ENCODE measurements at places on chromosomes 6 and 20.

- DNase-seq = no peak
These were observed 76.0 kb upstream of the TOX2 start for GRCh38 chr20:43838703-43839060.

GRCh38 chr6:160039441-160039840, 70.6 kb downstream of the IGF2R start:
- DNase-seq = no peak

- DNase-seq = no peak
These were observed 28.9 kb upstream of the ANKEF1 start for GRCh38 chr20:10005885-10006284.

DNA sequence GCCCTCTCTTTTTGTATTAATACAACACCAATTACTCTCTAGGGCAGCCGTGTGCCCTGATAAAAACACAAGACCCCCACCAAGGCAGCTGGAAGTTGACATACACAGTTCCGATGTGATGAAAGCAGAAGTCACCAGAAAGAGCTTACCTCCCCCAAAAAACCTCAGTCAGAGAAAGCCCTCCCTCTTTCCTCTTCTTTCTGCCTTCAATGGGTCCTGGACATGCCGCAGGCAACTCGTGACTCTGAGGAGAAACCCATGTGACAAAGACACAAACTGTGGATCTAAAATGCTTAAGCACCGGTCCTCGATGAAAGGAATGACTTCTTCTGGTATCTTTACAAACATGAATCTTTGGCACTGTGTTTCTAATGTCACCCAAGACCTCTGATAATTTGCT, 117.7 kb upstream of the CCDC28A start:
- no peak for DNase-seq

- no peak for DNase-seq
These were observed at the start of gene SERPINB6 for GRCh38 chr6:2971420-2972218. SERPINB6 (minus strand) TSS chr6:2971567; CDS start chr6:2959332, 12,235 bp downstream.

DNA sequence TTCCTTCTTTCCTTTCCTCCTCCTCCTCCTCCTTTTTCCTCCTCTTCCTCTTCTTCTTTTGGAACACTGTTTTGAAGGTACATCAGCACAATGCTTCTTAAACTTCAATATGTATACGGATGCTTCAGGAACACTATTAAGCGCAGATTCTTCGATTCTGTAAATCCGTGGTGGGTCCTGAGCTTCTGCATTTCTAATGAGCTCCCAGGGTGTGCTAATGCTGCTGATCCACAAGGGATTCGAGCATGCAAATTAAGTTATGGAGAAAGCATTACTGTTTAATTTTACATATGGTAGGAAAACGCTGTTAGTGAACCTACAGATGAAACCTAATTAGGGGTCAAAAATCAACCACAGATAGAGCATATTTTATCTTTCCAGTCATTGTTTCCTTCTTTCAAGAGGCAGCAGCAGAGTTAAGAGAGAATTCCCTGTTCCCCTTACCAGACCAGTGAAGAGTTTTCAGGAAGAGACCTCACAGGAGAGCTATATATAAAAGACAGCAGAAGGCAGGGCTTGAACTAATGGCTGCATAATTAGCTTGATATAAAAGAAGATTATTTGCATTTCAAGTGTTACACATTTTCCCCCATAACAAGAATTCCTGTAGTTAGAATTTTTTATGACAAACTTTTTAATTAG, 47.2 kb downstream of the KIF13A start:
- no peak for DNase-seq

- DNase-seq = no peak
These were observed 11.7 kb upstream of the SULF2 start for GRCh38 chr20:47796971-47797370.

- DNase-seq = no peak
These were observed 61.9 kb upstream of the OPRM1 start for GRCh38 chr6:153976921-153977693.

- peak; percentile 61 for DNase-seq
These were observed 112.0 kb upstream of the COL21A1 start for GRCh38 chr6:56359201-56359899.

- no peak for DNase-seq
These were observed 4.6 kb downstream of the THBS2 start for GRCh38 chr6:169249057-169249456.

GRCh38 chr6:24492475-24492874, 2.3 kb upstream of the ALDH5A1 start:
- DNase-seq = peak; percentile 44

- no peak for DNase-seq
These were observed 41.2 kb downstream of the PLCG1 start for GRCh38 chr20:41178495-41178894.

- DNase-seq = no peak
These were observed 21.8 kb upstream of the AHI1 start for GRCh38 chr6:135519348-135519747.

DNA sequence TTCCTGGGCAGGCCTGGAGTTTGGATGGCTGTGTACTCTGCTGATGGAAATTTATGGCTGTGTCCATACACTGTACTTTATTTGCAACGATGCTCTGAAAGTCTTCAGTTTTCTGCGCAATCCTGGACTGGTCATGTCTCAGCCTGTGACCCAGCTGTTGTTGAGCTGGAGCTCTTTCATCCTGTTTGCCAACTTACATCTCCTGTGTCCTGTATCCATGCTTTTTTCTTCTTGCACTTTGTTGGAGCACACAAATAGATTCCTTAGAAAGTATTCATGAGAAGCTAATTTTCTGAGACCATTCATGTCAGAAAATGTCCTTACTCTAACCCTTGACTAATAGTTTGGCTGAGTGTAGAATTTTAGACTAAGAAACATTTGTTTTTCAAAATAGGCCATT, 251.2 kb downstream of the BCKDHB start:
- DNase-seq = no peak

GRCh38 chr6:68834551-68834950, 199.5 kb downstream of the ADGRB3 start:
- no peak for DNase-seq

- peak; percentile 92 for DNase-seq
These were observed 77.1 kb downstream of the SGK1 start for GRCh38 chr6:134240665-134241431.

DNA sequence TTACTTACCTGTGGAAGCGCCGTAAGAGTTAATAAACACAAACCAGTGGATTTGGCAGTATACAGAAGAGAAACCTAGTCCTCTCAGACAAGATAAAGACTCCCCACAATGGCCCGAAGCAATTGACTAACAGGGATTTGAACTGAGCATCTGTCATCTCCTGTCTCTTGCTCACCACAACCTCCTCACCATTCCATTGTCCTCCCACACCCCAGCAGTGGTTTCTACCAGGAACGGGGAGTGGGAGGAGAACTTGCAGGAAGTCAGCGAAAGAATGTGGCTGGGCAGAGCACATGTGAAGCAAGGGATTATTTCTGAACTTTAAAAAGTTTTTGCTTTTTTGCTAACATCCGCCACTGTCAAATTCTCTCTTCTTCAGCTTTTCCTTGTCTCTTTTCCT, 24.6 kb upstream of the TAAR1 start:
- DNase-seq = no peak

GRCh38 chr20:60046011-60046413, 87.8 kb downstream of the CDH26 start:
- DNase-seq = no peak

DNA sequence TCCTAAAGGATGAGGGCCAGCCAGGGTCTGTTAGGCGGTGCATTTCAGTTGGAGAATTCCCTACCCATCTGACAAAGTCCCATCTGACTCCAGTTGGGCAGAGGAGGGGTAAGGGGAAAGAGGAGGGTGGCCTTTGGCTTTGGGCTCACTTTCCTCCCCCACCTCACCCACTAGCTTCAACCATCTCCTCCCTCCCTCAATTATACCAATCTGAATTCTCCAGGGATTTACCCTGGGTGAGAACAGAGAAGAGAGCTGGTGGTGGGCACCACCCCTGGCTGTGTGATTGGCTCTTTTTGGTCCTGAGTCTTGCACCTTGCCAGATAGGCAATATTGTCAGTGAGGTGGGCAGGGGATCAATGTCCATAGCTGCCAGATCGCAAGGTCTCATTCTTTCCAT, 3.2 kb downstream of the HMGA1 start:
- no peak for DNase-seq

GRCh38 chr20:8640461-8640860, 428.4 kb upstream of the PLCB4 start:
- DNase-seq = no peak

- DNase-seq = no peak
These were observed 148.4 kb upstream of the FBXL4 start for GRCh38 chr6:99096170-99096569.

- DNase-seq = no peak
These were observed 114.1 kb upstream of the HDDC2 start for GRCh38 chr6:125415913-125416312.

DNA sequence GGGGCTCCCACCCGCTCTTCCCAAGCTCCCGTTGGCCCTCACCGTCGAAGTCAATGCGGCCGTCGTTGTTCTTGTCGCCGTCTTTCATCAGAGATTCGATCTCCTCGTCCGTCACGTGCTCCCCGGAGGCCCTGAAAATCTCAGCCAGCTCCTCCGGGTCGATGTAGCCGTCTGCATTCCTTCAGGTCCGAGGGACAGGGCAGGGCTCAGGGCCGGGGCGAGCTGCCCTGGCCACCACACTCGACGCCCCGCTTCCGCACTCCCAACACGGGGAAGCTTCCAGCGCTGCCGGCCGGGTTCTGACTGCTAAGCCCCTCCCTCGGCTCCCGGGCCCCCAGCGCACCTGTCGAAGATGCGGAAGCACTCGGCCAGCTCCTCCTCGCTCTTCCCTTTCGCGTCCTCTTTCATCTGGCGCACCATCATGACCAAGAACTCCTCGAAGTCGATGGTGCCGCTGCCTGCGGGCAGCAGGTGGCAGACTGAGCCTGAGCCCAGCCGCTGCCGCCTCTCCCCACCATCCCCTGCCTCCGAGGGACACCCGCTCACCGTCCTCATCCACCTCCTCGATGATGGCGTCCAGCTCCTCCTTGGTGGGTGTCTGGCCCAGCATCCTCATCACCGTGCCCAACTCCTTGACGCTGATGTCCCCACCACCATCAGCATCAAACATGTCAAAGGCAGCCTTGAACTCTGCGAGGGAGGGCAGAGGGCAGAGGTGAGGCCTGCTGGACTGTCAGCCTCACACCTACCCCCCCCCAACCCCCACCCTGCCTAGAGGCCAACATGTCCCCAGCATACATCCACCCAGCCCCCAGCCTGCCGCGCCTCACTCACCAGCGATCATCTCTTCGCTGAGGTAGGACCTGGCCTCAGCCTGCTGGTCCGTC, 2.9 kb downstream of the TNNC2 start:
- peak; percentile 41 for DNase-seq

DNA sequence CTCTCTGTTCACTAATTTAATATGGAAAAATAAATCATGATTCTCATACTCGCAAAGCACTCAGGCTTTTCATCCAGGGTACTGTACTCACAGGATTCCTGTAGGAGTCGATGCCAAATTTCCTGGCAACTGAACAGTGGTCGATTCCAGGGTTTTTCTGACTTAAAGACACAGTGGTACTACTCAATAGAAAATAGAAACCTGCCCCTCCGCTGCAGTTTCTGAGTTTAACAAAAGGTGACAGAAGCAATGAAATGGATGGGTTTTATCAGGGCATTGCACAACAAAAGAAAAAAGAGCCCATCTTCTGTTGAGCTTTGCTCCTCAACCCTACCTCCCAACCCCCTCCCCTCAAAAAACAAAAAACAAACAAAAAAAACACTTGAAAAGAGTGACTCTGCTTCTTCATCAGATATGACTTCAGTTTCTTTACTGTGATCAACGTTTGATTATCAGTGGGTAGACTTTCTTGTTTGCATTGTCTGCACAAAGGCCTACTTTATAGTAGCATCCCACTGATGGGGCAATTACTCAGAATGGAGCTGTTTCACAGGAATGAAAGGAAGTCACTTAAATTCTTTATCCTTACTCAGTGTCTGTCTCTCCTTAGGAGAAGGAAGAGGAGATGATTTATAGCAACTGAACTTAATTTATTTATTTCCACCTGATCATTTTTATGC, 96.2 kb upstream of the FOXO3 start:
- no peak for DNase-seq

GRCh38 chr20:10558635-10559187, 115.1 kb downstream of the JAG1 start:
- DNase-seq = peak; percentile 73
